Osteocyte (in vitro differentiated cells): ENCODE measurements at places on chromosomes 11 and 22.
A peak's percentile ranks its signal among the peaks of the same experiment; 100 is the strongest.

DNA sequence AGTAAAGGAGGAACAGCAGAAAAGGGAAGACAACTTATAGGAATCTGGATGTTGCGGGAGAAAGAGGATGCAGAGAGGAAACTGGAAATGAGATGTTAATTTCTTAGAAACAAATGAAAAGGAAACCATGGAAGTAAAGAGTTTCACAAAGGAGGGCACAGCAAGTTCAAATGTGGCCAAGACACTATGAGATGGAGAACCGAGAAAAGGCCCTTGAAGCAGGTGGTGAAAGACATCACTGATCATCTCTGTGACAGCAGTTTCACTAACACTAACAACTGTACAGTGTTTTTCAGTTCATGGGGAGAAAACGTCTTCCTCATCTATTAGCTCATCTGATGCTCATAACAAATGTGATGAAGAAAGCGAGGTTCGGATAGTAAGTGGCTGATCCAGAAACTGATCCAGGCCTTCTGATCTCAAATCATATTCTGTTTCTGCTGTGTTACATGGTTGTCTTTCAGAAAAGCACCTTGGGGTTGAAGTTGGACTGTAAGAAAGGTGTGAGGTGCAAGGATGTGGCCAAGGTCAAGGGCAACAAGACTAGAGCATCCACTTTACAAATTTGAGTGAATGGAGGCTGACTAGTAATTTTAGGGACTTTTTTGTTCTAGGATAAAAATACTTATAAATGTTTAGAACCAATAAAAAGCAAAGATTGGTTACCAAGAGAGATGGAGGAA lies 492.1 kb upstream of the CADM1 start:
- DNase-seq, result no peak

- DNase-seq, result no peak
Observed at GRCh38 chr11:117378976-117379865, 51.6 kb downstream of the CEP164 start.

DNA sequence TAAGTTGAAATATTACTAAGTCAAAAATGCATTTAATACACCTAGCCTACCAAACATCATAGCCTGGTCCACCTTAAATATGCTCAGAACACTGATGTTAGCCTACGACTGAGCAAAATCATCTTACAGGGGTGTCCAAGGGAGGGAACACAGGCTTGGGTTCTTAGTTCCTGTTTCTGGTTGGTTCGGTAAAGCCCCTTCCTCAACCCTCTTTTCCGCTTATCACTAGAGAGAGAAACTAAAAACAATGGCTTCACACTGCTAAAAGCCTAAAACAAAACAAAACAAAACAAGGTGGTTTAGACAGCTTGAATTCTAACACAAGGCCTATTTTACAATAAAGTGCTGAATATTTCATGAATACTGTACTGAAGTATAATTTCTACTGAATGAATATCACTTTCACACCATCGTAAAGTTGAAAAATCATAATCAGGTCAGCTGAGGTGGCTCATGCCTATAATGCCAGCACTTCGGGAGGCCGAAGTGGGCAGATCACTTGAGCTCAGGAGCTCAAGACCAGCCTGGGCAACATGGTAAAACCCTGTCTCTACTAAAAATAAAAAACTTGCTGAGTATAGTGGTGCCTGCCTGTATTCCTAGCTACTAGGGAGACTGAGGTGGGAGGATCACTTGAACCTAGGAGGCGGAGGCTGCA lies 118.0 kb downstream of the SIK3 start:
- no peak for DNase-seq

DNA sequence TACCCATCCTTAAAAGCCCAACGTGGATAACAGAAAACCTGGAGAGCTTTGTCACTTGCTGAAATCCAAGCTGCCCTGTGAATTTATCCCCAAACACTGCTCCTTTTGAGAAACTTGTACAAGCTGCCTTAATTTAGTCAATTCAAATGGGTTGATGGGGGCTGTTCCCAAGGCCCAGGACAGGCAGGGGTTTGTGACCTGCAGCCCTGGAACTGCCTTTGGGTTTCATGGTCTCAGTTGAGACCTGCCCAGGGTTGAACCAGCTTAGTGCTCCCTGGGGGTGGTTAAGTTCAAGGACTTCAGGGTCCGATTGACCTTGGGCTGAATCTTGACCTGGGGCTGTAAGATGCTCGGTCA lies 112.1 kb upstream of the OR4B1 start:
- DNase-seq, result no peak

DNA sequence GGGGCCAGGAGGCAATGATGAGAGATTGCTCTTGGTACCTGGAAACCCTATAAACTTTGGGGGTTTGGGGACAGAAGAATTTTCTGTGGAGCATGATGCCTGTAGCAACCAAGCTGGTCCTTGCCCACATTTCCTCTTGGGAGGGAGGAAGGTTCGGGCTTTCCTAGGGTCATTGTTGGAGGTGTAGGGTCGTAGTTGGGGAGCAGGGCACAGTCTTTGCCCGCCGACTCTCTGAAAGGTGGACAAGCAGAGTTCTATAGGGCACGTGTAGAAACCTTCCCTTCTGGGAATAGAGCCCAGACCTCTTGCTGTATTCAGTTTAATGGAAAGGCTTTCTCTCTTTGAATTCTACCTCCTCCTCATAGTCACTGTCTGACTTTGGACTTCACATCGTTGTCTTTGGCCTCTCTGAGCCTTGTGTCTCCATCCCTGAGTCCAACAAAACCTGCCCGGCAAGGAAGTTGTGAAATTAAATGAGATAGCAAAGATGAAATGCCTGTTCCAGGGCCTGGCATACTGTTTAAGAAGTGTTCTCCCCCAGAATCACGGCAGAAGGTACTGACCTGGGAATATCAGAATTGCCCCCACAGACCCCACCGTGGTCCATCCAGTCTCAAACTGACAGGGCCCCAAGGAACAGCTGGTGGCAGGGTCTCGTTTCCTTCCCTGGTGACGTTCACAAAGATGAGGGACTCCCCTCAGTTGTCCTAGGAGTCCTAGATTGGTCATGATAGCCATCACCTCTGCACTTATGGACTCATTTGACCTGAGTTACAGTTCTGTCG lies 1.6 kb downstream of the PRDM11 start:
- peak; percentile 60 for DNase-seq

- DNase-seq, result no peak
Observed at GRCh38 chr11:36605221-36606216, 7.5 kb upstream of the RAG2 start.

GRCh38 chr11:46130286-46130940 lies 9.2 kb upstream of the PHF21A start:
- DNase-seq, result no peak
